Stimulated activated CD8-positive, alpha-beta memory T cell treated with anti-CD3 and anti-CD28 coated beads, Interleukin-4, amount 100 ng/mL, for 1 hour (primary cell): ENCODE measurements at places on chromosomes 5 and 9.

GRCh38 chr5:163893281-163893680, 387.9 kb downstream of the MAT2B start:
- no peak for DNase-seq

DNA sequence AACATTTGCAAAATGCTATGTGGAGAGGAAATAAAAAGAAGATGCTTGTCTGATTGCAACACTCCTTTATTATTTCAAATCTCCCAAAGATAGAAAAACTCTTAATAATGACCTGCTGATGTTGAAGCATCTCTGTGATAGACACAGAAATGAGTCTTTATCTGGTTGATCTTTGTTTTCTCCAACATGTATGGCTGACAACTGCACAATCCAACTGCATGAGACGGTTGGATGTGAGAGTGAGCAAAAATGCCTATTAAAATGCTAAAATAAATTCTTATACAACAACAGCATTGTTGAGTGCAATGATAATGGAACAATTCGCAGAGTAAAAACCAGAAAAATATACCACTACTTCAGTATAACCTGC, 7.5 kb upstream of the IZUMO3 start:
- no peak for DNase-seq

GRCh38 chr9:106675780-106676179, 187.2 kb upstream of the ZNF462 start:
- no peak for DNase-seq

DNA sequence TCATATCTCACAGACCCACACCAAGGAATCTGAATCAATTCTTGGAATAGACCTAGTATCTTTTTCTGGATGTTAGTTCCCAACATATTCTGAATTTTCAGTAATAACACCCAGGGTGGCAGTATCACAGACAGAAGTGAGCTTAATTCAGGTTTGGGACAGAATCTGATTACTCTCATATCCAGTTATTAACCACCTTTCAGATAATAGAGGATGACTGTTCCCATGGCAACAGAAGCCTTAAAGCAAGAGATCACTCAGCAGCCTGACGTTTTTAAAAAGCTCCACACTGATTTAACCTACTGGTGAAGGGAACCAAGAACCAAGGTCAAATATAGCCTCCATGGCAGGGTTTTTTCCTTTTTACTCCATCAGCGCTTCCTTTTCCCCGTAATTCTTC, 68.4 kb downstream of the ACTBL2 start:
- no peak for DNase-seq

DNA sequence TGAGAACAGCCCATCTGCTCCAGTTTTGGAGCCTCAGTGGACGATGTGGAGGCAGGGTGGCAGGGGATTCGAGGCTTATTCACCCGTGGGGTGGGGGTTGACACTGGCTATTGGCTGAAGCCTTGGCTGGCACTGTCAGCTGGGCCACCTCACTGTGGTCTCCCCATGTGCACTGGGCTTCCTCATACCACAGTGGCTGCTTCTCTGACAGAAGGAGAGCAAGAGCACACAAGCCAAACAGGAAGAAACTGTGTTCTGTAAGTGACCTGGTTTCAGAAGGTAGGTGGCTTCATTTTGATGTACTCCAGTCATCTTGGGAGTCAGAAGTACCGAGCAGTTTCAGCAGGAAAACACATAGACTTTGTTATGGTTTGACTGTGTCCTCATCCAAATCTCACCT, 24.7 kb upstream of the CTNND2 start:
- DNase-seq = no peak

DNA sequence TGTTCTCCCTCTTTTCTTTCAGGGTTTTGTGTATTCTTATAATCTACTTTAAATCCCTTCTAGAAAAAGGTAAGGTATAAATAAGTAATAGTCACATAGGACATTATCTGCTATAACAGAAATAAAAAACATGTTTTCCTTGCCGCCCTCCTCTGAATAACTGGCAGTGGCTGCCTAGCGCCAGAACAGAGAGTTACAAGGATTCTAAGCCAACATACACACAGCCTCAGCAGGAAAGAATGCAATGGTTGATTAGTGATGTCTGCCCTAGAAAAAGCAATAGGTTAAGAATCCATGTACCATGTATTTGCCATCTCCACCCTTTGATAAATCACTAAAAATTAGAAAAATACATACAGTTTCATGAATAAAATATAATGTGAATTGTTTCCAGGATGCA, 4.9 kb downstream of the MED27 start:
- DNase-seq = no peak

GRCh38 chr9:136902259-136902821, 16.0 kb downstream of the TRAF2 start:
- peak; percentile 38 for DNase-seq

DNA sequence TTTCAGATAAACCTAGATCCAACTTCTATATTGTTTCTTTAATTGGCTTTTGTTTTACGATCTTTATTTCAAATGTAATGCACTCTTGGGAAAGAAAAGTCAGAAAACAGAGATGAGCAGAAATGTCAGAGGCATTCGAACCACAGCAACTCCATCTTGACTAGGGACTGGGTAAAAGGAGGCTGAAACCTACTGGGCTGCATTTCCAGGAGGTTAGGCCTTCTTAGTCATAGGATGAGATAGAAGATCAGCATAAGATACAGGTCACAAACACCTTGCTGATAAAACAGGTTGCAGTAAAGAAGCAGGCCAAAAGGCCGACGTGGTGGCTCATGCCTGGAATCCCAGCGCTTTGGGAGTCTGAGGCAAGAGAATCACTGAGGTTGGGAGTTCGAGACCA, 30.5 kb upstream of the DAPK1 start:
- DNase-seq = no peak

GRCh38 chr5:171313481-171314206, 4.6 kb downstream of the TLX3 start:
- DNase-seq = no peak

- no peak for DNase-seq
These were observed 47.4 kb upstream of the SHC3 start for GRCh38 chr9:89225991-89226471.

- peak; percentile 28 for DNase-seq
These were observed 28.2 kb downstream of the PTPA start for GRCh38 chr9:129139233-129139992.

- DNase-seq = no peak
These were observed 9.8 kb upstream of the COL15A1 start for GRCh38 chr9:98933890-98934289.

- DNase-seq = no peak
These were observed 1056.8 kb downstream of the MAT2B start for GRCh38 chr5:164561933-164562872.

DNA sequence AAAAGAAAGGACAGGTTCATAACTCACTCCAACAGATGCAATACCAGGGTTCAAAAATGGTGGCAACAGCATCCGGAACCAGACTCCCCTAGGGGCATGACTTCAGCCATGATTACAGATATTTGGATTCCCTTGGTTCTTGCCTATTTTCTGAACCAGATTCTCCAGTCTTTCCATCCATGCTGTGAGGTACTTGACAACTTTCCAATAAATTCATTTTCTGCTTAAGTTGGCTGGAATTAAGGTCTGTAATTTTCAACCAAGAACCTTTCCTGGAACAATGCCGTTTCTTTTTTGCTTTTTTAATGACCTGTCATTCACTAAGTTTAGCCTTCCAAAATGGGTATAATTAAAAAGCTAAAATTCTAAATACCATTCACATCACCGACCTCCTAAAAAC, 52.2 kb downstream of the SCAI start:
- no peak for DNase-seq

GRCh38 chr9:7266911-7267595, 509.3 kb downstream of the KDM4C start:
- DNase-seq = no peak

DNA sequence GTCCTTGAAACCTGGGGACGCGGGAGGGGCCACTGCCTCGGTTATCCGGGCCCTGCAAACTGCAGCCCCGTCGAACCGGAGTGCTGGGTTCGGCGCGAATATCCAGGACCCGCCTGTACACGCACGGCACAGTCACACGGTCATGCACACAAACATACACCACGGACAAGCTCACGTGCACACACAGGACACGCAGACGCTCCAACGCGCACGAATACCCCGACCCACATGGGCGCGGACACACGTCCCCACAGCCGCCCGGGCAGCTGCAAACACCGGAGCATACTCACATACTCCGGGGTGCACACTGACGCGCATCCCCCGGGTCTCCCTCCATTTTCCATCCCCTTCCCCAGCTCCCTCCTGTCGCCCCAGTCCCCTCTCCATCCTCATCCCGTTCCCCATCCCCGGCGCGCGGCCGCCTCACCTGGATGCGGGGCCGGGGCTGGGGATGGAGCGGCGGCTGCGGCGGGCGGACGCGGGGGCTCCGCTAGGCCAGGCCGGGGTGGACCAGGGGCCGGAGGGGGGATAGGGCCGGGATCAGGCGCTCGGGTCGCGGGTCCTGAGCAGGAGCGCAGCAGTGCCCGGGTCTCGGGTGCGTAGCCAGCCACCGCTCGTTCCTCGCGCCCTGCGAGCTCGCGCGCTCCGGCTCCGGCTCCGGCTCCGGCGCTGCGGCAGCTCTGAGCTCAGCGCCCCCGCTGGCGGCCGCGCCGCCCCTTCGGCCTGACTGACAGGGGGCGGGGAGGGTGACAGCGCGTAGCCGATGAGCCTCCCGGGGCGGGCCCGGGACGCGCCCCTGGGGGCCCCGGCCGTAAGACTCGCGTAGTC, at the start of the genes EIF4E1B and SNCB:
EIF4E1B (plus strand) TSS at position 823 of the 828 bp plus-strand sequence. CDS start 12,113 bp downstream, outside the sequence.
SNCB (minus strand) TSS at position 682 of the 828 bp plus-strand sequence. CDS start 880 bp downstream, outside the sequence.
- no peak for DNase-seq

GRCh38 chr9:110939047-110939446, 99.2 kb downstream of the LPAR1 start:
- no peak for DNase-seq

- DNase-seq = no peak
These were observed 8.6 kb upstream of the SV2C start for GRCh38 chr5:76074487-76075065.

DNA sequence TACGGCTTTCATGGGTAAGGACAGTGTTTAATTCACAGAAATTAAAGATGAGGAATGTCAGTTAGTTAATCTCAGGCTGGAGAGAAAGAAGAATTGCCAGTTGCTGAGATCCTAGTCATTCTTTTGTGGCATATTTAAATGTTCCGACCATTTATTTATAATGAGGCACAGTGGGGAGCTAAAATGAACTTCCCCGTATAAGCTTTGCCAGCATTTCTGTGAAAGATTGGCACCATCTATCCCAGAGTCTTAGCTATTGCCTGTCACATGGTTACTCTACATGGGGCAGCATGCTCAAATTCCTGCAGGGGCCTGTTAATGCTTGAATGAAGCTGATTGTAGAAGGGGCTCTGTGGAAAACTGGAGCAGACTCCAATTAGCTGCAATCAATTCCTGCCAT, 314.1 kb downstream of the PRELID2 start:
- no peak for DNase-seq

- DNase-seq = no peak
These were observed 62.1 kb upstream of the SPDL1 start for GRCh38 chr5:169521366-169521983.

- DNase-seq = no peak
These were observed 120.2 kb downstream of the ICE1 start for GRCh38 chr5:5542654-5543053.

DNA sequence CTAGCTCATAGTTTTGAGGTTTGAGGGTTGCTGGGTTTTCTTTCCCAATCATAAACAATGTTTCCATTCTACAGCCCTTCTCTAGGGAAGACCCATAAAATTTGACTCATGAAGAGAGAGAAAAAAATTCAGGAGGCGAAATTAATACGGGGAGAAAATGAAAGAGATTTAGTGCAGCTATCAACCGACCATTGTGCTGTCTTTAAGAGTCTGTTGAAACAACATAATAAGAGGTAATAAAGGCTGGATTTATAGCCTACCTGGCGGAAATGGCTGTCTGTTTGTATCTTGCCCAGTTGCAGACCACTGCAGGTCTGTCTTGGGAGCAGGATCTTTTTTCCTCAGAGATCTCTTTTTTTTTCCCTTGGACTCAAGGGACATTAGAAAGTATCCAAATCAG, 66.9 kb downstream of the TLR4 start:
- no peak for DNase-seq

DNA sequence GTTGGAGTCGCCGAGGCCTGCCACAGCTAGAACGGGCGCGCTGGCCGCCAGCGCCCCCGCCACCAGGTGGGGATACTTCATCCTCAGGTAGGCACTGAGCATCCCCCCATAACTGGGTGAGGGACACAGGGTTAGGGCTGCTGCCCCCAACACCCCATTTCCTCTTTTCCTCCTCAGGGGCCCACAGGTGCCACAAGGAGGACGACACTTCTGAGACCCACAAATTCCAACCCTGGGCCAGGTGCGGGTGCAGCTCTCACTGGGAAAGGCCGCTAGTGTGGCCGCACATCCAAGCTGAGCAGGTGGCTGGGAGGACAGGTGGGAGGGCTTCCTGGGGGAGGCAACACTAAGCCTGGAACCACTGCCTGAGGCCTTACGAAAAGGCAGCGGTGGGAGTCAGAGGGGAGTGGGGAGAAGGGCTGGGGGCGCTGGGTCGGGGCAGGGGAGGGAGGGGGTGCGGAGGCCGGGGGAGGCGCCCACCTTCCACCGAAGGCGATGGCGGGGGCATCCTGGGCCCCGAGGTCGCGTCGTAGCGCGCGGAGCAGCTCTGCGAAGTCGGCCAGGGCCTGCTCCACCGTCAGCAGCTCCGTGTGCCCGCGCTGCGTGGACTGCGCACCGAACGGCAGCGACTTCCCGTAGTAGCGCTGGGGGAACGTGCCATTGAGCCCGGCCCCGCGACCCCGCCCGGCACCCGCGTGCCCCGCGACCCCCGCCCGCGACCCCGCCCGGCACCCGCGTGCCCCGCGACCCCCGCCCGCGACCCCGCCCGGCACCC, 961 bp downstream of the DPP7 start:
- no peak for DNase-seq

- no peak for DNase-seq
These were observed 415.8 kb upstream of the PIK3R1 start for GRCh38 chr5:67799732-67800234.
